ENCODE measurements at places on chromosomes 2 and 18. TPM values are rescaled to one million over a fixed set of nuclear protein-coding genes. Genes with fewer than 3 reads are reported as not detected.

GRCh38 chr2:121906170-121906569 is 150.7 kb downstream of the TSN start:
- DNase-seq: no peak

- no peak for DNase-seq
Observed at GRCh38 chr2:69310111-69311023, 76.7 kb downstream of the GFPT1 start.

The TXNDC2 gene
- total RNA-seq: not detected

The GPR155 gene
- 6.2 TPM for total RNA-seq

DNA sequence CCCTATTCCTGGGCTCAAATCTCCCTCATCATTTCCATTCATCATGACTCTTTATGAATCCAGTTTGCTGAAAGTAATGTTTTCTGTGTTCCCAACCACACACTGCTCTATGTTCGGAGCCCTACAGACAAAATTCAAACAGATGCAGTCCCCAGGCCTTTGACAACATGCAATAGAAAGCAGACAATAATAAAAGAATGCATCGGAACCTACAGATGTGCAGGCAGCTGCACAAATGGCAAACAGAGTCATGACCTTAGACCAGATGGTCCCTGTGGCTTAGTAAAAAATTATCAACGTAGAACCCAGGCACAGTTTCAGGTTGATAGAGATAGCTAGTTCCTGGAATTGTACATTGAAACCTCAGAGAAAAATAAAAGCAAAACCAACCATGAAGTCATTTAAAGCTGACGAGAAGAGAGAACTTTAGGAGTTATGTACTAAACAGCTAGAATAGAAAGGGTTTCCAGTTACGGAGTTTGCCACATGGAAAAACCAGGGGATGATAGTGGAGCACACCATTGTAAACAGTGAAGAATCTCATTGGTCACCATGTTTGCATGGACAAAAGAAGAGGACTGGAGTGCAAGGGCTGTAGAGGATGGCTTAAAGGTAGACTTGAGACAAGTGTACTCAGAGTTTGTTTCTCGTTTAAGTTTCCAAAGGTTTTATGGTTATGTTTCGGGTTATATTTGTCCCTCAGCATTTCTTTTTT is 23.2 kb upstream of the ACVR1 start:
- no peak for DNase-seq

The HOXD3 gene
- total RNA-seq: not detected

The MAP2 gene
- not detected for total RNA-seq

DNA sequence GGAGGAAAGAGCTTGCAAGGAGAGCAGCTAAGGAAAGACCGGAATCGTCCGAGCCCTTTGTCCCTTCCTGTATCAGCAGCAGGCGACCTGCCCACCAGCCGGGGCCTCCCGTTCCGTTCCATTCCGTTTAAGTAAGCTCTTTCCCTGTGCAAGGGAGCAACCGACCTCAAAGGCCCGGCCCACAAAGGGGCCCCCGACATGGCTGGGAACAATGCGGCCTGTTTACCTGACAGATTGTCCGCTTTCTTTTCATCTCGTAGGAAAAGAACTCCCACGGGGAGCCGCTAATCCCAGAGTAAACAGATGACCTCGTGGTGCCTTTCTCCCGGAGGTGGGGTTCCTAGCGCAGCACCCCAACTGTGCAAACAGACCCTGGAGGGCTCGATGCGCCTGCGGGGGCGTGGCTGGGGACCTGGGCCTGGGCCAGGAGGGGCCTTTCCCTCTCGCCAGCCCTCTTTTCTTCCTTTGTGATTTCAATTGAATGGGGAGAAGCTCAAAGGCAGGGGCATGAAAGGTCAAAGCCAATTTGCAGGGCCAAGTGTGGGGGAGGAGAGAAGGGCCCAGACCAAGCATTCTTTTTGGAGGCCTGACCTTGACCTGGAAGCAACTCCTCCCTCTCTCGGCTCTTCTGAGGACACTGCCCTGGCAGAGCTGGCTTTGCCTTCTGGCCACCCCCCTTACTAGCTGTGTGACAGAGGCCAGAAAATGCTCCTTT is 120.2 kb downstream of the INHBB start:
- DNase-seq: no peak

The LRRC30 gene
- not detected for total RNA-seq

DNA sequence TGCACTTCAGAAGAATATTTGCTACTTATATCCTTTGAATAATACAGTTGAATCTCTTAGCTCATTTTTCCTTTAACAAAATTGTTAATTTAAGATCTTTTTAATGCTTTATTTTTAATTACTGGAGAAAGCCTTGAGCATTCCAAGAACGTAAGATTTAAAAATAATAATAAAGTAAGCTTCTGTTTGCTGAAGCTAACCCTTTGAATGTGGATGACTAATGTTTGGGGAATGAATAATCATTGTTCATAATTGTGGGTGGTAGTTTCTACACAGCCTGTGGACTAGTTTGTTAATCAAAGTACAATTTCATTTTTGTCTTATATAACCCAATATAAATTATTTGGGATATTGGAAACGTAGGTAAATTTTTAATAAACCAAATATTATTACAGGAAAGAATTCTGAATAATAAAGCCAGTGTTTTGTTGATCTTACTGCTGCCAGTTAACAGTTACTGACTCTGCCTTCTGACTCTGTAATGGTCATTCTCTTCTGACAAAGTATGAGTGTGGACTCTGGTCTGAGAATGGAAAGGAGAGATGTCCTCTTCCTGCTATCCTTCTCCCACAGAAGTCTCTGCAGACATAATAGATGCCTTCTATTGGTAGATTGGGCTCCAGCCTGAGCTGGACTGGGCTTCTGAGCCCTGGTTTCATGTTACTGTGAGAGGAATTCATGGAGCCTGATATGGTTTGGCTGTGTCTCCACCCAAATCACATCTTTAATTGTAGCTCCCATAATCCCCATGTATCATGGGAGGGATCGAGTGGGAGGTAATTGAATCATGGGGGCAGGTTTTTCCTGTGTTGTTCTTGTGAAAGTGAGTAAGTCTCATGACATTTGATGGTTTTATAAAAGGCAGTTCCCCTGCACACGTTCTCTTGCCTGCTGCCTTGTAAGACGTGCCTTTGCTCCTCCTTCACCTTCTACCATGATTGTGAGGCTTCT is 292.7 kb upstream of the SLC39A10 start:
- no peak for DNase-seq

The CAD gene
- total RNA-seq: 154 TPM

GRCh38 chr2:182359990-182360662 is 66.7 kb downstream of the PDE1A start:
- no peak for DNase-seq

- no peak for DNase-seq
Observed at GRCh38 chr2:68506170-68506569, 38.8 kb downstream of the APLF start.

The MFSD2B gene
- not detected for total RNA-seq

The POTEC gene
- not detected for total RNA-seq

DNA sequence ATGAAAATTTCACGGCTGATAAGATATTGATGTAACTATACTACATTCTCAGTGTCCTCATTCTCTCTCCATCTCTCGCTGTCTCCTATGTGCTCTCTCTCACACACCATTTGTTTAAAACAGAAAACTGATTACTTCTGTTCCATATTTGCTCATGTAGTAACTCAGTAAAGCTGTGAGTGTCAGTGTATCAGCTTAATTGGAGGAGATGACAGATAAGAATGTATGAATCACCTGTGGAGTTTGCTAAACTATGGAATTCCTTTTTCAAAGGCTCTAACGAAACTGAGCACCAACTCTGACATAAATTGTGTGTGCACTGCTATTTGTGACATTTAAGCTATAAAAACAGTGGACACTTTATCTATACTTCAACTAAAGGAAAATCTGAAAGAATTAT is 1080.0 kb downstream of the DSC3 start:
- no peak for DNase-seq

The MTCL1 gene
- total RNA-seq: 1.0 TPM

- DNase-seq: no peak
Observed at GRCh38 chr18:77405096-77405495, 155.4 kb downstream of the GALR1 start.

GRCh38 chr18:12586956-12587355 is 71.0 kb downstream of the SPIRE1 start:
- no peak for DNase-seq

All from CD8-positive, alpha-beta memory T cell (primary cell).